ENCODE measurements at places on chromosomes 5 and 9.

DNA sequence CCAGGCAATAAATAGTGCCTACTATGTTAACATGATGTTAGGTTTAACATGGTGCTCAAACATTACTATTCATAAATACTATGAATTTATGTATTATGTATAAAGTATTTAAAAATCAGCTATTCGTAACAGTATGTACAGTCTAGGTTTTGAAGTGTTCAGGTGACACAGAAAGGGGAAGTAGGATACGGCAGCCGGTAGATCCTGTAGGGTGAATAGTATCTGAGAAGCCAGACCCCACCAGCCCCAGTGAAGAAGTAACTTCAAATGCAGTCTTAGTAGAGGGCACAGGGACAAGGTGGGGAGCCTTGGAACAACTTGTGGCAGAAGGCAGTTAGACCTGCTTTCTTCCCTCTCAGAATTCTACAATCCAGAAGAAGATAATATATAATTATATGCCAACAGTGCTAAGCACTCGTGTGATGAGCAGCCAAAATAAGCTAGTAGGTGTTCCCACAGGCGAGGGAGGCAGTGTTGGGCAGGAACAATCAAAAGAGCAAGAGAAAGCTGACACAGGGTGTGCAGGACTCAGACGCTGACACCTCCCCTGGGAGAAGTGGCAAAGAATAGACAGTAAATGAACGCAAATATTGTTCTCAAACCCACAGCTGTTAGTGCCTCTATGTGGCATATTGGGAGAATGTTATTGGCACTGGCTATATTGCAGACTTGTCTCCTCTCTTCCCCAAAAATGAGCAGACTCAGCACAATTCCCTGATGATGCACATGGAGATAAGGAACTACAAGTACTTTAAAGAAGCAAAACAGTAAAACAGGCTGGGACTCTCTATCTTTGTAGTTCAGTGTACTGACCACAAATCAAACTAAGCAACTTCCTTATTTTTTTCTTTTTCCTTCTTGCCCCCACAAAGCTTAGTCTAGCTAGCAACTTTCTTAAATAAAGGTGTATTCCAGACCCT, 4.6 kb downstream of the ZNF367 start:
- no peak for DNase-seq

GRCh38 chr5:66979738-66980137, 216.9 kb downstream of the CD180 start:
- DNase-seq: no peak

GRCh38 chr9:78235256-78235761, 566 bp upstream of the CEP78 start:
- DNase-seq: no peak

DNA sequence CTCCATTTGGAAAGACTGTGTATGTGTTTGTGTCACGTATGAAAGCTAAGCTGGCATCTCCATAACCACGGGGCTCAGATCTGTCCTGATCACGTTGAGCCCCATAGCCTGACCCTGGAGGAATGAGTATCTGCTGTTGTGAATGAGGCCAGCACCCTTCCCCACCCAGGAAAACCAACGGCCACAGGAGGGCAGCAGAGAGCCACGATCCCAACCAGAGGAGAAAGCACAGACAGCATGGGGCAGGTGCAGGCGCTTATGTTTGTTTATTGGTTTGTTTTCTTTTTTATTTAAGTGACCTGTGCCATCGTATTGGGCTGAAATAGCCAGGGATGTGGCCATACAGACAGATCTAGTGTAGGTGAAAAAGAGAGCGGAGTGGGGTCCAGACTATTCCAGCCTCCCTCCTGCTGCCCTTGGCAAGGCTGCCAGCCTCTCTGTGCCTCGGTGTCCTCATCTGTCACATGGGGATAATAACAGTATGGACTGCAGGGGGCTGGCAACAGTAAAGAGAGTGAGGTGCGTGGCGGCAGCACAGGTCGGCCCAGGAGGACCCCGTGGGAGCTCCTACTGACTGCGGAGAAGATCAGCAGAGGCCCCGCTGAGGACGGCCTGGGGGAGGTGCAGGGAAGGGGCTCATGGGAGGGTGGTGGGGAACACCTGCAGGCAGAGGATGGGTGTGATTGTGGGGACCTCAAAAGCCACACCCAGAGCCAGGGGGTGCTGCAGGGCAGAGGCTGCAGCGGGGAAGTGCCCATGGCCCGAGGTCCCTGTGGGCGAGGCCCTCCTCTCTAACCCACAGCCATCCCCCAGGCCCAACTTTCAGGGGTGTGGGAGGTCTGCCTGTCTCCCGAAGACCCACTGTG, 12.1 kb downstream of the OR2V2 start:
- DNase-seq: peak; percentile 94

GRCh38 chr9:84381508-84381907, 41.0 kb upstream of the SLC28A3 start:
- no peak for DNase-seq

GRCh38 chr5:90685425-90686022, 126.9 kb downstream of the ADGRV1 start:
- no peak for DNase-seq

DNA sequence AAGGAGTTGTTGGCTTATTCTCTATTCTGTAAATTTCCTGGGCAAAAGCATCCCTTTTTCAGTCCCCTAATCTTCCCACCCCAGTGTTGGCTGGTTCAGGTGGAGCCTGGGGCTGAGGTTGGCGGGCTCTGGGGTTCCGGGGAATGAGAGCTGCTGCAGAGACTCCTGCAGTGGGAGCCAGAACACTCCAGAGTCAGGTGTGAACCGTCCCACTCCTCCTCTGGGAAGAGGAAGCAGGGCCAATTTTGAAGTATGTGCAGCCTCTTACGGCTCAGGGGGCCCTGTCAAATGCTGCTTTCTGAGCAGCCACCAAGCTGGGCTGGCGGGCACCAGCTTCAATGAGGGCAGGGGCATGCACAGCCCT, 42.8 kb downstream of the JADE2 start:
- DNase-seq: no peak

DNA sequence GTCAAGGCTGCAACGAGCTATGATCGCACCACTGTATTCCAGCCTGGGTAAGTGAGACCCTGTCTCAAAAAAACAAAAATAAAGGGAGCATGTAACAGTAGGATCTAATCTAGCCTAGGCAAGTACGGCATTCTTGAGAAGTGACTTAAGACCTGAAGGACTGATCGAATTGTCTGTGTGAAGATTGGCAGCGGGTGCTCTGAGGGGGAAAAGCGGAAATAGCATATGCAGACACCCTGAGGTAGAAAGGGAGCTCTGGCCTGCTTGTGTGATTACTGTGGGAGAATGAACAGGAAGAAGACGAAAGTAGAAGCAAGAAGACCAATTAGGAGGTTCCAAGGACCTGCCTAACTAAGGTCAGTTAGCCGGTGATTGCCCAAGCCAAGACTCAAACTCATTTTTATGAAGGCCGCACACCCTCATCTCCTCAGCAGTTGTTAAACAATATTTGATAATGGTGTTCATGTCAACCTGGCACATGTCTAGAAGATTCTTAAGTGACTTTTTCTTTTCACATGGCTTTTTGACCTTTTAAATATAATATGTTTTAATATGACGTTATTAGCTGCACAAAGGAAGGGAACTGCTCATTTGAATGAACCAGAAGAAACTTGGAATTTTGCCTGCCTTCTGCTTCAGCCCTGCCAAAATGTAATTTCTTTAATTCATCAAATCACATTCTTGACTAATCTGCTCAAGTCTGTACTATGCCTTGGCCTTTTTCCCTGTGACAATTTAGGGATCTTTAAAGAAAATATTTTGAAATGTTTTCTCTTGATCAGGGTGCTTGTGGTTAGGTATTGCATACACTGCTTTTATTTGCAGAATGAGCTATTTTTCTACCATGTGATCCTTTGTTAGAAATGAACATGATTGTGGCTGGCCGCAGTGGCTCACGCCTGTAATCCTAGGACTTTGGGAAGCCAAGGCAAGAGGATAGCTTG, 289.2 kb upstream of the DMRT1 start:
- no peak for DNase-seq

DNA sequence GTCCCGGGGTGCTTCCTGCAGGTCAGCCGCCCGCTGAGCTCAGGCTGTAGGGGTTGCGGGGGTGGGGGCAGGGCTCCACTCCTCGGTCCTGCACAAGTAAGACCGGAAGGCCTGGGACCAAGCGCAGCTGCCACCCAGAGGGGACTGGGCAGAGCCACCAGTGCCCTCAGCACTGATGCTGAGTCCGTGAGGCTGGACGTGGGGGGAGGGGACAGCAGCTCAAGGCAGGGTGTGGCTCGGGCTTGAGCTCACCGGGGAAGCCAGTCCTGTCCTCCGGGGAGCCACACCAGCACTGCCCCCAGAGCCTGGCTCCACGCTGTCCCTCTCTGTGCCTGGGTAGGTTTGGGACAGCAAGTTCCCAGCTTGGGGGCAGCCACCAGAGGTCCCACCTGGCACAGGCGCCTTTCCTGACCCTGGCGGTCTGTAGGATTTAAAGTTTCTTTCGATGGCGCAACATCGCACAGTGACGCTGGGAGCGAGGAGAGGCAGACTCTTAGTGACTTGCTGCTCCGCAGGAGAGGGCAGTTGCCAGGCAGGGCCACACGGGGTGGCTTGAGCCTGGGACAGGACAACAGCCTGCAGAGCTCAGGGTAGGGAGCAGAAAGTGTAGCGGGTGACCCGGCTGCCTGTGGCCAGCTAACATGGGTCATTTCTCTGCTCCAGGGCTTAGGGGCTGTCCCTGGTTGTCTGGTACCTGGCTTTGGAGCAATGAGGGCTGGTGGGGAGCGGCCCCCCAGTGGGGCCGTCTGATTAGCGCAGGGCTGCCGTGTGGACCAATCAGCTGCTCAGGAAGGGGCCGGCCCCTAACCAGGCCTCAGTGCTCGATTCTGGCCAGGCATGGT, 5.7 kb downstream of the LCN1 start:
- no peak for DNase-seq

- no peak for DNase-seq
These were observed 174.0 kb upstream of the WWC1 start for GRCh38 chr5:168117469-168117868.
